Inflammatory macrophage treated with lipopolysaccharide for 4 hours (primary cell): ENCODE measurements at places on chromosomes 1 and 21.

GRCh38 chr1:172770071-172770470 lies 111.2 kb downstream of the FASLG start:
- DNase-seq, result peak; percentile 73

- DNase-seq, result peak; percentile 23
These were observed 31.5 kb downstream of the COL18A1 start for GRCh38 chr21:45436351-45437065.

DNA sequence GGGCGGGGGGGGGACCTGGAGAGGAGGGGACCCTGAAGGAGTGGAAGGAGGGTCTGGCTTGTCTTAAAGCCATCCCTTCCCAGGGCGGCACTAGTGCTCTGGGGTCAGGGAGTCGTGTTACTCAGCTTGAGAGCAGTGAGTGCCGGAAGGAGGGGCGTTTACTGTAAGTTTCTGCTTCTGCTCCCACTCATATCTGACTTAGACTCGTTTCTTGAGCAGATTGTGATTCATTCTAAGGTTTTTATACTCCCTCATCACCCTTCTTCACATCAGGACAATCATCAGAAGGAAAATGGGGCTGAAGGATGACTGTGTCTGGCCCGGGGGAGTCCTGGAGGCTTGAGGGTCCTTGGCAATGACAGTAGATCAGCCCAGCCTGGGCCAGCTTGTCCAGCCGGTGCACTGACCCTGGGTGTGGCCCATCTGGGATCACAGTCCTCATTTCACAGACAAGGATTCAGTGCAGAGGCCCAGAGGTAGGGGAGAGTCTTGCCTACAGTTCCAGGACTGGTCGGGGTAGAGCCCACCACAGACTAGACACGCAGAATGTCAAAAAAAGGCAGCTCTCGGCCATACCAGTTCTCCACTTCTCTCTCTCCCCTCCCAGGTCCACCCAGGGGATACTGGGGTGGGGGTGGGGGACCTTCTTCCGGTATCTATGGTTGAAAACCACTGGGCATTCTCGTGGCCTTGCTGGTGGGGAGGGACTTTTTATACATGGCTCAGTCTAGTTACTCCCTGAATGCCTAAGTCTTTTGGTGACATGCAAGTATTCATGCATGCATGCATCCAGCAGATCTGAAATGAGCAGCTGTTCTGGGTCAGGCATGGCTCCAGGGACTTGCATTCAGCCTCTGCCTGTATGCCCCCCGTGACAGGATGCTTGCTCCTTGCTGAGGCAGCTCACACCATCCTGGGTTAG lies 5.1 kb downstream of the TNFRSF8 start:
- DNase-seq, result no peak

GRCh38 chr1:168065506-168065905 lies 71.2 kb downstream of the GPR161 start:
- no peak for DNase-seq

DNA sequence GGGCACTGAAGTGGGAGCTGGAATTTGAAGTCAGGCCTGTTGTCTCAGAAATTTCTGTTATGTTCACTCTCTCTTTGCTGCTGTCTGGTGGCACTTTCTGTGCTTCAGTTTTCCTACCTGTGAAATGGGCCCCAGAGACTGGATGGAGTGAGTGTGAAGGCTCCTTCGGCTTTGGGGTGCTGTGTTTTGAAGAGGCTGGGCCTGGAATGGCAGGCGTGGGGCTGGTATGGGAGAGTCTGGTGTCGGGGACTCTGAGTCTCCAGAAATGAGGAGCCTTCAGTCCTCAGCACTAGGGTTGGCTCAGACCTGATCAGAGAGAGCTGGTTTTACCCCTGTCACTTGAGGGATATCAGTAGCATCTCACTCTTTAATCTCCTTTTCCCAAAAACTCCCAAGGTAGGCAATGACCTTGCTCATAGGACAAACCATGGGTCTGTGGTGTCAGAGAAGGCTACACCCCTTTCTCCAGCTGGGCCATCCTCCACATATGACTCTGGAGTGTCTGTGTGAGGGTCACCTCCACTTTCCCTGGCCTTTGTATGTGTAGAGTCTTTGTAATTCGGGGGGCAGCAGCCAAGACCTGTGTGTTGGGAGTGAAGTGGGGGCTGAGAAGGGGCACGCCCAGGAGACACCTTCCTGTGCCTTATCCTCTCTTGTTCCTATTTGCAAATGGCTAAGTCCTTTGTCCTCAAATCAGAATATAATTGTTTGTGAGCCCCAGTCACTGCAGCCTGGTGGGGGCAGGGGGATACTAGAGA lies 279.9 kb downstream of the PTPRU start:
- DNase-seq, result no peak

- DNase-seq, result no peak
These were observed 231.5 kb upstream of the SNX7 start for GRCh38 chr1:98429965-98430443.

DNA sequence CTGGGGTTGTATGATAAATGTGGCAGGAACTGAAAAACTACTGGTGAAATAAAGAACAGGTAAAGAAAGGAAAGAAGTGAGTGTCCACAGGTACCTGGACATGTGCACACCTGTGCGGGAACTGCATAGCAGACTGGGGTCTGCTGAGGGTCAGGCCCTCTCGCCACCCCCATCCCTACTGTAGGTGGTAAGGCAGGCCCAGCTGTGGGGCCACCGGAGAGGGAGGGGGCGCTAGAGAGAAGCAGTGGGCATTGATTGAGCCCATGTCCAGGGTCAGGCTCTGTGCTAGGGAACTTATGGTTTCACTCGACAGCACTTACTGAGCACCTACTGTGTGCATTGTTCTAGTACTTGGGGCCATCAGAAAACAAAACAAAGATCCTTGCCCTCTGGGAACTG lies 400.5 kb downstream of the MATN1 start:
- no peak for DNase-seq

GRCh38 chr1:203300441-203301330 lies 4.6 kb upstream of the BTG2 start:
- DNase-seq, result no peak

DNA sequence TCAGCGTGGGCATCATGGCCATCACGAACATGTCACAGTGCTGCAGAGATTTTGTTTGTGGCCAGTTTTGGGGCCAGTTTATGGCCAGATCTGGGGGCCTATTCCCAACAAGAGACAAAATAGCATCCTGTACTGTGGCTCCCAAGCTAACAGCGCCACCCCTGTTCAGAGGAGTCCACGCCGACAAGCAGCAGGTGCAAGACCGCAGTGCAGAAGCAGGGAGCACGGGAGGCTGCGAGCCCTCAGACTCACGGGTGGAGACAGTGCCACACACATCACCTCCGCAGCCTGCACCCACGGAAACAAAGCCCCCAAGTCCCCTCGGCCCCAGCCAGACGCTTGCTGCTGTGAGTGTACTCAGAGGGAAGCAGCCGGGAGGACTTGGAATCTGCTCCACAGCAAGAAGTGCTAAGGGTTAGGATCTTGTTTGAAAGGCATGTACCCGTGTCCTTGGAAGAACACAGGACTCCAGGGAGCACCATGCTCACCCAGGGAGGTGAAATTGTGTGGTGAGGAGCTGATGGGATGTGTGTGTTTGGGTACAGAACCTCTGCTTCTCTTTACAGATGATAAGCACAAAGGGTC lies 7.1 kb downstream of the TCP10L start:
- no peak for DNase-seq

GRCh38 chr1:240528591-240528990 lies 83.4 kb downstream of the GREM2 start:
- no peak for DNase-seq

DNA sequence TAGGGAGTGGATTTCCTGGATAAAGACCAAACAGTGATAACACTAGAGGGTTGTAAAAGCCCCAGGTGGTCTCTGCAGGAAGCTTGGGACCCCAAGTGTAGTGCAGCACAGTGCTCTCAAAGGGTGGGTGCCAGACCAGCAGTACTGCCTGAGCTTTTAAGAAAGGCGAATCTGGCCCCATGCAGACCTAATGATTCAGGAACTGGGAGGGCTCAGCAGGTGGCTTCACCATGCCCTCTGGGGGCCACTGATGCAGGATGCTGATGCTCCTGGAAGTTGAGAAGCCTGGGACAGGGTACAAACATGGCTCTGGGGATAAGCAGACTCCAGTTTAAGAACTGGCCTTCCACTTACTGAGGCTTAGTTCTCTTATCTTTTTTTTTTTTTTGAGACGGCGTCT lies 29.1 kb upstream of the NEK2 start:
- no peak for DNase-seq

DNA sequence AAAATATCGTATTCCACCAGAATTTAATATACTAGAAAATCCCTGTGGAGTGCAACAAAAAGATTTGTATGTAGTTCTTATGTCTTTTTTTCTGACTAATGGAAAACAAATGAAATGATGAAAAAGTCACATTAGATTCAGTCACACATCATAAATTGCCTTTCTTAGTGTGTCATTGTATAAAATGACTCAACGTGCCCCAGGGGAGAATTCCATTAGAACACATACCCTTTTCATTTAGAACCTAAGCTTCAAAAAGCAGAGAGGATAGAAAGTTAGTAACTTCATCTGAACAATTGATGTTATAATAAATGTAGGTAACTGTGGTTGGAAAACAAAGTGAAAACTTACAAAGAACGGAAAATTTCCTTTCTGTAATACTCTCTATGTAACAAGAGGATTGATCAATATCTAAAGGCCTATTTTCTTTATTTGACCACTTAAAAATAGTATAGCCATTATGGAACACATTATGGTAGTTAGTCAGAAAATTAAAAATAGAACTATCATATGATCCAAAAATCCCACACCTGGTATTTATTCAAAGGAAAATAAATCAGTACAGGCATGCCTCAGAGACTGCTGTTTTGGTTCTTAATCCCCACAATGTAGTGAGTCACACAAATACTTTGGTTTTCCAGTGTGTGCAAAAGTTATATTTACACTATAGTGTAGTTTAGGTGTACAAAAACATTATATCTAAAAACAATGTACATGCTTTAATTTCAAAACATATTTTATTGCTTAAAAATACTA lies 1016.1 kb downstream of the KCNT2 start:
- DNase-seq, result no peak

GRCh38 chr1:43373066-43373940 lies 5.5 kb upstream of the ELOVL1 start:
- peak; percentile 51 for DNase-seq

GRCh38 chr1:91883470-91883869 lies 2.5 kb downstream of the TGFBR3 start:
- peak; percentile 12 for DNase-seq
